ENCODE measurements at places on chromosomes 6 and 20.

GRCh38 chr20:4987130-4987529, 14.2 kb downstream of the SLC23A2 start:
- no peak for DNase-seq

GRCh38 chr6:134621858-134622257, 303.9 kb upstream of the SGK1 start:
- DNase-seq: no peak

DNA sequence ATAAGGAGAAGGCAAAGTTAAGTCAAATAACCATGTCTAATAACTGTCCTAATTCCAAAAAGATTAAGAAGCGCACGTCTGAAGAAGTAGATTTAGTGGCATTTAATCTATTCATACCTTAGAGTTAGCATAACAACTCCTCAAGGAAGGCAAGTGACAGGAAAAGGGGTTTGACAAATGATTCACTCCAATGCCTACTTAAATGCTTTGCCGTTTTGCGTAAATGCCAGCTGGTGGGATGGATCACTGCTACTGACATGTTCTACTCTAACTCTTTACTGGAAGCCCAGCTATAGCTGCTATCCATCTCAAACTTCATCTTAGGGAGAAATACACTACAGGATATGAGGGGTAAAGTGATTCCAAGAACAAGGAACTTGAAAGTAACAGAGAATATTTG, 347.3 kb upstream of the RUNX2 start:
- DNase-seq: no peak

- DNase-seq: no peak
Observed at GRCh38 chr6:32073101-32073500, 34.9 kb downstream of the CYP21A2 start.

DNA sequence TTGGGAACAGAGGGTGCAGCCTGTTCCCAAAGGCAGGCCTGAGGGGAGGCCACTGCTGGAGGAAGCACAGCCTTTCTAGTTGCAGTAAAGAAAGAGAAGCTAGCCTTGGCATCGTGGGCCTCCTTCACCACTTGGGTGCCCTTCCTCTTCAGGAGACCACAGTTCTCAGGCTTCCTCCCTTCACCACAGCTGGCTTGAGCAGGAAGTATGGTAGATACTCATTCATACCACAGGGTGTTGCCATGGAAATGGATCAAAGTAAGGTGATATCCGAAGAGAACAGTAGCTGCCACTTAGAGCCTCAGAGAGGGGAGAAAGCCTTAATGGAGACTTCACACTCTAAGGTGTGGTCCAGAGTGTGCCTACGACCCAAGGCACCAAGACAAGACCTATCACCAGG, 120.4 kb upstream of the RIPOR2 start:
- DNase-seq: no peak

- no peak for DNase-seq
Observed at GRCh38 chr6:109793792-109794191, 102.7 kb downstream of the FIG4 start.

DNA sequence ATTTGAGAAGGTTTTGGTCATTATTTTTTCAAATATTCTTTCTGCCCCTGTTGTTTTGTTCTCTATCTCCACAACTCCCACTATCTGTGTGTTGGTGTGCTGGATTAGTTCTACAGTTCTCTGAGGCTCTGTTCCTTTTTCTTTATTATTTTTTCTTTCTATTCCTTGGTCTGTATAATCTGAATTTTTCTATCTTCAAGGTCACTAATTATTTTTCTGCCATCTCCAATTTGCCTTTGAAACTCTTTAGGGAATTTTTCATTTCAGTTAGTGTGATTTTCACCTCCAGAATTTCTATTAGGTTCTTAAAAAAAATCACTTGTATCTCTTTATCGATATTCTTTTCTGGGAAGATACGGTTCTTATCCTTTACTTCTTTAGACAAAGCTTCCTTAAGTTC, 82.1 kb upstream of the GGTLC1 start:
- DNase-seq: no peak

- no peak for DNase-seq
Observed at GRCh38 chr6:109397020-109397419, 14.8 kb upstream of the CD164 start.

DNA sequence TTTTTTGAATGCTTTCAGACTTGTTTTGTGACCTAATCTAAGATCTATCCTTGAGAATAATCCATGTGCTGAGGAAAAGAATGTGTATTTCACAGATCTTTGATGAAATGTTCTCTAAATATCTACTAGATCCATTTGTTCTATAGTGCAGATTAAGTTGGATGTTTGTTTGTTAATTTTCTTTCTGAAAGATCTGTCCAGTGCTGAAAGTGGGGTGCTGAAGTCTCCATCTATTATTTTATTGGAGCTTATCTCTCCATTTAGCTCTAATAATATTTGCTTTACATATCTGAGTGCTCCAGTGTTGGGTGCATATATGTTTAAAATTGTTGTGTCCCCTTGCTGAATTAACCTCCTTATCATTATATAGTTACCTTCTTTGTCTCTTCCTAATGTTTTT, 303.6 kb downstream of the HTR1B start:
- DNase-seq: no peak

DNA sequence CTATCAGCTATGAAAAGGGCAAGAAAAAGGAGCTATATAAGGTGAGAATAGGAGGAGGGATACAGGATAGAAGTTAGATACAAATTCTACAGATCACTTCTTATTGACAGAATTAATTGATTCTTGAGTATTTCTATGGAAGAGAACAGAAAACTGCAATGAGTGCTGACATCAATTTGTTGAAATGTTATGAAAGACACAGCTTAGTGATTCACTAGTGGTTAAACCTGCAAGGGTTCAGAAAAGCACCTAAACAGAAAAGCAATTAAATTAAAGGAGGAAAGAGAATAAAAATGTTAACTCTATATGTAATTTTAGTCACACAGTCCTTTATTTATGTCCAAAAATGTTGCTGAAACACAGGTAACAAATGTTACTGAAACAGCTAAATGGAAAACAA, 254.4 kb upstream of the RUNX2 start:
- DNase-seq: no peak

GRCh38 chr6:139515511-139515910, 141.1 kb upstream of the CITED2 start:
- no peak for DNase-seq

DNA sequence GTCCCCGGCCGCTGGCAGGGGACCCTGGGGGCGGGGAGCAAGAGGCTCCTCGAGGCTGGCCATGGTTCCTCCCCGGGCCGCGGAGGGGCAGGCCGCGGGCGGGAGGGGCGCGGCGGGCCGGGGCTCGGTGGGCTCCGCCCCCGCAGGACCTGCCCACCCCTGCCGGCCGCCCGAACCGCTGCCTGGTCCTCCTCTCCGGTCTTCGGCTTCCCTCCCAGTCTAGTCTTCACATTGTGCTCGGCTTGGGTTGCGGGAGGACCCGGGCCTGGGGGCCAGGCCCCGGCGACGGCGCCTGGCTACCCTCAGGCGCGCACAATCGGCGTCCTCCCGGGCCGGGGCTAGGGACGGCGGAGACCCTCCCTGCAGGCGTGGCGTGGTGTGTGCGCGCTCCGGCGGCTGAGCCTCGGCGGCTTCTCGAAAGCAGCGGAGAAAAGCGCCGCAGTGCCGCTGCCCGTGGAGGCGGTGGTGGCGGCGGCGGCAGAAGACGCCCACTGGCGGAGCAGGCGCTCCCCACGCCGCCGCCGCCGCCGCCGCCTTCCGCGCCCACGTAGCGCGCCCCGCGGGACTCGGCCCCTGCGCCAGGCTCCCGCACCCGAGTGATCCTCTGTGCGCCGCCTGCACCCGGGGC, at the start of gene PDE10A:
TSS of gene PDE10A (minus strand) at position 493 of the 628 bp plus-strand sequence. CDS start at position 63, 430 bp downstream.
- no peak for DNase-seq

- no peak for DNase-seq
Observed at GRCh38 chr6:145809211-145809610, 5.4 kb downstream of the FBXO30 start.

DNA sequence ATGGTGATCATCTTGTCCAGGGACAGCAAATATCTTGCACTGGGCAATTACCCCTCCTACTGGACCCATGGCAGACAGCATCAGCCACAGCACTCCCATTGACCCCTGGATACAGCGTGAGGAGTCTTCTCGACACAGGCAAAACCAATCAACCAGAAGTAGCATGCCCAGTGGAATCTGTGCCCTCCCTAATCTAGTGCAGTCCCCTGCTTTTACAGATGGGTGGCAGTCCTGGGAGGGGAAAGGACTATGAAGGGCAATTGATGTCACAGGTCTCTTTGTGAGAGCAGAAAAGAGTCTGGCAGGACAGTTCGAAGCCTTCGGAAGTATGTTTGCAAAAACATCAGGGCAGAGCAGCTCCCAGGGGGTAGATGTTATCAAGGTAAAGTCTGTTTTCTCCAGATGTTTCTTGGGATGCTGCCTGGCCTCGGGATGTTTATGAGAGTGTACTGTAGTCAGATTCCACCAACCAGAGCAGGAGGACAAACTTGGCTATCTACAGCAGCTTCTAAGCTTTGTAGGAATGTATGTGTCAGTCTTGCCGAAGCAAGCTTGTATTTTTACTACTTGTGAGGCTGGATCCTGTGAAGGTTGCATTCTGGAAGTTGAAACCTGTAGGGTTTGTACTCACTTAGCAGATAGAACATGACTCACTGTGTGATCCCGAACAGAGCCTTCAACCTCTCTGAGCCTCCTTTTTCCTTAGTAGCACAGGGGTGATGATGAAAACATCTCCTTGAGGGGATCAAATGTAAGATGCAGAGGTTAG, 63.0 kb upstream of the MYL9 start:
- DNase-seq: no peak

DNA sequence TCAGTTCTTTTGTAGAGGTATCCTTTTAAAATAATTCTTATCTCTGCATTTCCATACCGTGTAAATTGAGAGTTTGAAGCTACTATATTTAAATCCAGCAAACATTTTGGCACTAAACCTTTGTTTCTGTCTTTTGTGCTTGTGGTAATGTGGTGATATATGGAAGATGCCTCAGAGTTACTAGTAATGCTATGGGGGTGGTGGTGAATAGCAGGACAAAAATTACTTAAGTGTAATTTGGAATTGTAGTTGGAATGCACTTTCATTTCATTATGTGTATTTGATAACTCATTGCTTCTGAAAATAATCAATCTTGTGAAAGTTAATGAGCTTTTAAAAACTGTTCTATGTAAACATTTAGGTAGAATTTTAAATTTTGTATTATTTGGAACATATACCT, 404.5 kb downstream of the PHF3 start:
- DNase-seq: no peak

- DNase-seq: no peak
Observed at GRCh38 chr20:20812136-20812535, 99.7 kb upstream of the RALGAPA2 start.

- DNase-seq: no peak
Observed at GRCh38 chr6:152121910-152122309, 314.4 kb downstream of the ESR1 start.

DNA sequence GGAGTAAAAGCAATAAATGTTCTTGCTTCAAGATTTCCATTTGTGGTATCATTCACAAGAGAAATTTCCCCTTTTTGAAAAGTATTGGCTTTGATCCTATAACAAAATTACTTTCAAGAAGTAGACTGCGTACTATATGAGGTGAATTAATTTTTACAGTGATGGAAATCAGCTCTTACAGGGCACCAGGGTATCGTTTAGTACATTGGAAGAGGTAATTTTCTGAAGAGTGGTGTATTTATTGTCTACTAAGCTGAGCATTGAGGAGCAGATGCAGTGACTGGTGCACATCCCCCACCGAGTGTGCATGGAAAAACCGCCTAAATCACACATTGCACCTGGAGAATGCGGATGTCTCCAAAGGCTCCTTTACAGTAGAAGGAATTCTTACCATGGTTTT, 209.5 kb downstream of the SAMD5 start:
- DNase-seq: no peak

- DNase-seq: no peak
Observed at GRCh38 chr6:6883011-6883410, 224.8 kb upstream of the RREB1 start.

GRCh38 chr20:63500902-63501817, 2.3 kb upstream of the EEF1A2 start:
- no peak for DNase-seq

DNA sequence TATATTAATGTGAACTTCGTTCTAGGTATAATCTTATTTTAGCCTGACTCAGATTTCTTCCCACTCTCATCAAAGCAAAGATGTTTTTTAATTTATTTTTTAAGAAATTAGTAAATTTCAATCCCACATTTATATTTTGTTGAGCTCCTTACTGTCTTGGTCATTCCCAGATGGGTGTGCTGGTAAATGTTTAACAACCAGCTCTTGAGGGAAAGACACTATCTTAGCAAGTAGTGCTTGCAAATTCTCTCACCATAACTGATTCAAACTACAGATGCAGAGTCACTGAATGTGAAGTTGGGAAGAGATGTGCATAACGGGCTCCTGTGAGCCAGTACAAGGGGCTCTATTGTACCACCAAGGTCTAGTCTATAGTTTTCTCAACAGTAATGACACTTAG, 29.8 kb upstream of the BTN3A2 start:
- no peak for DNase-seq

- no peak for DNase-seq
Observed at GRCh38 chr6:11812951-11813350, 34.3 kb upstream of the ADTRP start.

GRCh38 chr6:134098276-134098675, 45.9 kb upstream of the SLC2A12 start:
- no peak for DNase-seq

DNA sequence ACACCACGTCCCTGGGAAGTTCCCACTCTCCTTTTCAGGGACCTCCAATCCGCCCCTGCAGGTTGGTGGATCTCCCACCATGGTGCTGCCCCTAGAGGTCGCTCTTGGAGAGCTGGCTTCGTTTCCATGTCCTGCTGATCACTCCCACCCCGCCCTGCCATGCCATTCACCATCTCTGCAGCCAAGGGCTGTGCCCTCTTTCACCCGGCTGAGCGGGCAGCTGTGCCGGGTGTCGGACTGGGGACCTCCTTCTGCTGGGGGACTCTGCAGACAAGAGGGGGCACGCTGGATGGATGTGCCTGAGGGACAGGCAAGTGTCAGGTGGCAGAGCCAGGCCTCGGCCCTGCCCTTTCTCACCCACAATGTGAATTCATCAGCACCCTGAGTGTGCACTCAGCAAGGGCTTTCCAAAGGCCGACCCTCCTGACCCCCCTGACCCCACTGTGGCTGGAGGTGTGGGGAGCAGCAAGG, 347.0 kb downstream of the CDH4 start:
- DNase-seq: no peak

Measured in stimulated activated CD4-positive, alpha-beta T cell treated with anti-CD3 and anti-CD28 coated beads, Interleukin-1b, Interleukin-23, amount 100 ng/mL, for 24 hours (primary cell).